ENCODE measurements at places on chromosomes 11 and 22. TPM values are rescaled to one million over a fixed set of nuclear protein-coding genes. Genes with fewer than 3 reads are reported as not detected.

MRGPRF gene
- total RNA-seq = not detected

ESAM gene
- 0.66 TPM for total RNA-seq

APOA5 gene
- total RNA-seq = 0.23 TPM

ACRV1 gene
- 0.10 TPM for total RNA-seq

GAS2L1 gene
- total RNA-seq = 57.5 TPM

SMTNL1 gene
- total RNA-seq = not detected

DNA sequence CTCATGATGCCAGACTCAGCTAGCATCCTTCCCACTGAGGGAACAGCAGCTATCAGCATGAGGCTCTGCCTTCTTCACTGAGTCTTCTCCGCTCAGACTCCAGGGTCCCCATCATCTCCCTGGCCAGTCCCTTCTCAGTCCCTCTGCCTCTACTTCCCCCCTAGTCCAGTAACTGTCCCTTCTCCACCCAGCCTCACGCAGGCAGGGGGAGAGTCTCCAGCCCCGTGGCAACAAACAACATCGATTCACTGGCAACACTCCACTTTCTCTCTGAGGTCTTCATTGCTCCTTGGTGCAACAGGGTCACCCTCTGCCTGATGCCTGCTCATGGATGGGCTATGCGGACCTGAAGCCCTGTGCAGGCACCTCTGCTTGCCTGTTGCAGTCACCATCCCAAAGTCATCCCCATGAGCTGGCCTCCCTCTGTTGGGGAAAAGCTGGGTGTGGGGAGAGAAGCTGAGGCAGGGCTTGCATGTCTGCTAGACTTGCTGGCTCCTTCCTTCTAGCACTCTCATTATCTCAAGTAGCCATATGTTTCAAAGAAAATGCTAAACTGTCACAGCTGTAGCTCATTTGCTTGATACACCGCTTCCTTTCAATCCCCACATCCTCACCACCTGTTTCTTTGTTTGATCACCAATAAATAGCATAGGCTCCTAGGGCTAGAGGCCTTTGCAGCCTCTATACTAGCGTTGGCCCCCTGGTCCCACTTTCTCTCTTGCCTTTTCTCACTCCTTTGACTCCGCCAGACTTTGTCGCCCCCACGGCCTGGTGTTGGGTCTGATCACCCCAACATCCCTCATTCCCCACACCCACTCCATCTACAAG is 4.3 kb upstream of the BCR start:
- no peak for DNase-seq

- no peak for DNase-seq
Measured at GRCh38 chr11:114426280-114426679, 13.0 kb upstream of the REXO2 start.

- DNase-seq = no peak
Measured at GRCh38 chr11:131976021-131976420, 605.6 kb downstream of the NTM start.

DNA sequence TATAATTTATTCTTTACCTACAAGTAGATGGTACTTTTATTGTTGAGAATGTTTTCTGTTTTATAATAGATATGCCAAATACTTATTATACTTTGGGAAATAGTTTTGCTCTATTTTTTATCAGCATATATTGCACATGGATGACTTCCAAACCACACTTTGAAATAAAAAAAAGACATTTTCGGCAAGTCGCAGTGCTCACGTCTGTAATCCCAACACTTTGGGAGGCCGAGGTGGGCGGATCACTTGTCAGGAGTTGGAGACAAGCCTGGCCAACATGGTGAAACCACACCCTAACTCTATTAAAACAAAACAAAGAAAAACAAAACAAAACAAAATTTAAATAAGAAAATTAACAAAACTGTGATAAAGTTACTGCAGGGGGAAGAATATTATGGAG is 983.9 kb upstream of the CNTN5 start:
- DNase-seq = no peak

DNA sequence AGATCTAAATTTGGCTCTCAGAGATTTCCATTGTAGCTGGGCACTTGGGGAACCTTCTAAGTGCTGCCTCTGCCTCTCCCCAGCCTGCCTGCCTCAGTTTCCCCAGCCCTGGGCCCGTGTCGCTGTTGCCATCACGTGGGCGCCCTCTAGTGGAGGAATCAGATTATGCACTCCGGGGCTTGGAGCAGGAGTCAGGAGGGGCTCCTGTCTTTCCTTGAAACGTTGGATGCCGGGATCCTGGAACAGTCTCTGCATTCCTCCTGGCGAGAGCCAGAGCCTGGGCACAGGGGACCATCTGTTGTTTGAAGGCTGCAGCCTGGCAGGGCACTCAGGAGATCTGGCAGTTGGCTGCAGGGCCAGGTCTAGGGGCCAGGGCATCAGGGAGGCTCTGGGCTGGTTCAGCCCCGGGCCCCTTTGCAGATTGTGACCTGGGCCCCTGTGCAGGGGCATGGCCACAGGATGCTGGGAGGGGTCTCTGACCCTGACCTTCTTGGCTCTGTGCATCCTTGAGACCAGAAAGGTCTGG is 71.6 kb downstream of the LRP5 start:
- DNase-seq = peak; percentile 16

DNA sequence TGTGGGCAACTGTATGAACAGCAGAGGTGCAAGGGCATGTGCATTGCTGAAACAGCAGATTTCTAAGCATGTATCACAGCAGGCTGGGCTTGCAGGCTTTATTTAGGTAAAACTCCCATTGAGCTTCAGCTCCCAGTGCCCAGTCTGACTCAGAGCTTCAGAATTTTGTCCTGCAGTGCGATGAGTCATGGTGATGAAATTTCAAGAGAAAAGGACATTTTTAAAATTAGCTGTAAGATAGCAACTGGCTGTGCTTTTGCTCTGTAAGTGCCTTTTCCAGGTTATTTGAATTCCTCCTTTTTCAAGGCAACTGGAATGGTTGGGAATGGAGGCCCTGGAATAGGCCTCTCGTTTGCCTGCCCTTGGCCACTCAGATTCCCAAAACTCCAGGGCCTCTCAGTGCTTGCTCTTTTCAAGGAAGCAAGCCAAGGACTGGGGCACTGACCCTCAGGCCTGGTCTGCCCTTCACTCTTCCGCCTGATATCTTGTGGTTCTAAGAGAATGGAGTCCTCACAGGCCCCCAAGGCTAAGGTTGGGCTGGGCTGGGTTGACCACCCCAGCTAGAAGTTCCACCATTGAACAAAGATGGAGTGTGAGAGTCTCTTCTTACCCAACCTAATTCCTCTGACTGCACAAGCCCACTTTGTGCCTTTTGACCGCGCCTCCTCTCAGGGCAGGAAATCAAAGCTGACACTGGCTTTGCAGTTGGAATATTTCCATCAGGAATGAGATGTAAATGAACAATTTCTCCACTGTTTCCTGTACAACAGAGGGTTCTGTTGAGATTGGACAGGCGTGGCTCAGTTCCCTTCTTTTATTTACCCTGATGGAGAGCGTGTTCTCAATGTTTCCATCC is 59.5 kb upstream of the PRSS23 start:
- DNase-seq = peak; percentile 98

DNA sequence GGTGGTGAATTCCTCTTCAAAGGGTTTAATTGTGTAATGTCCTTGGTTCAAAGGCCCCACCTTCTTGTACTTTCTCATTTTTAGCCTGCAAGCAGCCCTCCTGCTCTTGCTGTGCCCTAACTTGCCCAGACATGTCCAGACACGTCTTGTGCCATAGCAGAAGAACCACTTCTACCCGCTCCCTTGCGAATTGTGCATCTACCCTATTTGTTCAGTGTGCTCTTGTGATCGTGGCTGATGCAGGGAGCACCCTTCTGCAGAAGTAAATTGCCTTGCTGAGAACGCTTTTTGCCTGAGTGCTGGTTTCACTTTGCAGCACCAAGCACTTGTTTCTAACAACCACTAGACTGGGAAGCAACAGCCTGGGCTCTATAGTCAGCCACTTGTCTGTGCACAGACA is 249.4 kb downstream of the SBF2 start:
- peak; percentile 14 for DNase-seq

DNA sequence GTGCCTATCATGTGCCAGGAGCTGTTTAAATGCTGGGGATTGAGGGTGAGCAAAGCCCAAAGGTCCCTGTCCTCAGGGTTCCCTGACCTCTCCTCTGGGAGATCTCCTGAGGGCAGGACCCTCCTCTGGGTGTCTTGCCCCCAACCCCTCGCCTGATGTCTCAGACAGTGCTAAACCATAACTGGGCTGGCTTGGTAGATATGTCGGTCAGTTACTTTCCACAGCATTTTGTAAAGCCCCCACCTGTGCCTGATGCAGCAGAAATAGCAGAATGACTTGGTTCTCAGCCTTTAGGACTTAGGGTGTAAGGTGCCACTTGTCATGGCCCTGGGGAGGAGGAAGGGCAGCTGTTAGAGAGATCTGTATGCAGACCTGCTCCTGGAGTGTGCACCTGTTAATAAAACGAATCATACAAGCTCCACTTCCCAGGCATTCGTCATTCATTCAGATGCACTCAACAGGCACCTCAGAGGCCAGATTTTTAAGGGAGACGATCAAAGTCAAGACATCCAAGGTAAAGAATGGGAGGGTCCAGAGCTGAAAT is 88.1 kb downstream of the TP53I11 start:
- DNase-seq = no peak

DNA sequence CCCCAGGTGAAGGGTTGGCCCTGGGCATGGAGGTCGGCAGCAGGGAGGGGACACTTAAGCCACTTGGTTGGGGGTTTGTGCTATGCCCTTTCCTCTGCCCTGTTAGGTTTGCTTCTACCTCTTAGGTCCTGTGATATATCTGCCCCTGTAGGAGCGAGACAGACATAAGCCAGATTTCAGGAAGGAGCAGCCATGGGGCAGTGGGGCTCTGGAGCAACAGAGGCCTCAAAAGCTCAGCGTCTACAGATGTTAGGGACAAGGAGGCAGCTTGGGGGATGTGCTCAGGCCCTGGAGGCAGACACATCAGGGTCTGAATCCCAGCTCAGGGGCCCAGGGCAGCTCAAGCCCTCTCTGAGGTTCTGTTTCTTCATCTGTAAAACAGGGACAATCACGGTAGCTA is 27.2 kb upstream of the KCNQ1OT1 start:
- DNase-seq = no peak

DNA sequence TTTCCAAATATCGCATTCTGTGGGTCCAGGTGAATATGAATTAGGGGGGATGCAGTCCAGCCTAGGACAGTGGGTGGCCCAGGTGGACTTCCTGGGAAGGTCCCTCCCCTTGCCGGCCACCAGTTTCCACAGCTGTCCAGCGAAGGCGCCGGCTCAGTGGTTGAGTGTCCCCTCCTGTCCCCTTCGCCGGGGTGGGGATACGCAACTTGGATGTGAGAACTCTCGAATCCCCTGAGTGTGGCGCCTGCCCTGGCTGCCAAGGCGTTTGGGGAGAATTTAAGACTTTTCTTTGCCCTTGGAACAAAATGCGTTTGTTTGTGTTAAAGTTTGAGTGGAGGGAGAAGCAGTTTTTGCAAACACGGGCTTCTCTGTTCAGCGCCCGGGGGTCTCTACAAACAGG is 123.7 kb downstream of the KCNQ1OT1 start:
- DNase-seq = no peak

GRCh38 chr11:117489999-117490679 is 162.5 kb downstream of the CEP164 start:
- no peak for DNase-seq

- no peak for DNase-seq
Measured at GRCh38 chr11:44016546-44017442, 31.0 kb upstream of the ACCSL start.

DNA sequence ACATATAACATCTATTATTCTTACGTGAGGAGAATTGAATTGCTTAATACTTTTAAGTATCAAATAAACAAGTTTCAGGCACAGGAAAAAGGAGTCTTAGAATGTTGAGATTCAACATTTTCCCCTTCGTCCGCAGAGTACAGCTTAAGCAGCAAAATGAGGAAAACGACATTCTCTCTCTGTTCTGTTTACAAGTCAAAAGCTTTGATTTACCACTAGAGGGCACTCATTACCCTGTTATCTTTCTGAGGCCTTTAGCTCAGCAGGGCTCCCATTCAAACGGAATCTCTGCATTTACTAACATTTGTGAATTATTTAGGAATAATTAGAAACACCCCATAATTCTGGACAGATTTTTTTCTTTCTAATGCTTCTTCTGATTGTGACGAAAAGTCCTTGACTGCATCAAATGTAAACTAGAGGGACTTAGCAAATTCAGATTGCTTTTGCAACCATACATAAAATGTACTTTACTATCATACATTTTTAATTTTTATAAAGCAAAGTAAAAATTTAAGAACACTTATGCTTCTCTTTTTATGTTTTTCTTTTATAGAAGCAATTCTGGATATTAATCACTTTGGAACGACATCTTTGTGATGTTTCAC is 75.0 kb downstream of the JRKL start:
- DNase-seq = peak; percentile 62

DNA sequence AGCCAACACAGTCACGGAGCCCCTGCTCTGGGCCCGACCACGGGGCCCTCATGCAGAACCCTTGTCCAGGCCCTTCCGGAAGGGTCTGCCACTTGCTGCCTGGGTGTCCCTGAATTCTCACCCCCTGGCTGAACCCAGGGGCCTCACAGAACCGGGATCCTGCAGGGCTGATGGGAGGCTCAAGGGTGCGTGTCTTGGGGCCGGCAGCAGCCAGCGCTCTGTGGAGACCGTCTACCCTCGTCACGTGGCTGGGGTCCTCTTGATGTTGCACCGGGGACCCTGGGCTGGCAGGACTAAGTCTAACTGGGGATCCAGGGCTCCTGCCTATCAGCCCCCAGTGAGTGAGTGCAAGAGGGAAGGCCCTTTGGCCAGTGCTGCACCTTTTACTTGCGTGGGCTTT is 19.3 kb upstream of the CCDC188 start:
- no peak for DNase-seq

- peak; percentile 57 for DNase-seq
Measured at GRCh38 chr11:13329670-13330356, 52.2 kb downstream of the BMAL1 start.

DNA sequence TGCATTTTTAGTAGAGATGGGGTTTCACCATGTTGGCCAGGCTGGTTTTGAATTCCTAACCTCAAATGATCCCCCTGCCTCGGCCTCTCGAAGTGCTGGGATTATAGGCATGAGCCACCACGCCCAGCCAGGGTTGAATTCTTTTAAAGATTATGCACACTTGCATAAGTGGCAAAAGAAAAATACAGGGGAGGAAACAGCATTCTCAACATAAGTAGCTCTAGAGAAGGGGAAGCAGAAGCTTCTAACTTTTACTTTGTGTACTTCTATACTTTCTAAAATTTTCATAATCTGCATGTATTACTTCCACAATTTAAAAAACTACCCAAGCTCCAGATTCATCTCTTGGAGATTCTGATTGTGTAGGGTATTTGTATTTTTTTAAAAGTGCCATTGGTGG is 108.0 kb downstream of the SLC1A2 start:
- no peak for DNase-seq
